ENCODE measurements at places on chromosomes 5 and 9.

DNA sequence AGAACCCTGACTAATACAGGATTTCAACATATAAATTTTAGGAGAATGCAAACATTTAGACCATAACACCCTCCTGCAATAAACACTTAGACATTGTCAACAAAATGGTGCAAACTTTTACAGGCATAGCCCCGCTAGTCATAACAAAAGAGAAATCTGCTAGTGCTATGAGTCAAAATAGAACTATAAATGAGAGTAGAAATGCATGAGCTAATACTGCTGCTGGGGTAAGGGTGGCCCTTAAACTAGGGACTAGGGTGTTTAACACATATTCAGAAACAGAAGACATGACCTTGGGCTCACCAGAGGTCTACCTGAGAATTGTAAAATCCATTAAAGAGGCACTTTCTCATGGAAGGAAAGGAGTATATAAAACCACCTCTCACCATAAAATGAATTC lies 131.6 kb downstream of the TLR4 start:
- no peak for DNase-seq

GRCh38 chr9:85401998-85402397 lies 339.8 kb downstream of the AGTPBP1 start:
- DNase-seq = no peak

DNA sequence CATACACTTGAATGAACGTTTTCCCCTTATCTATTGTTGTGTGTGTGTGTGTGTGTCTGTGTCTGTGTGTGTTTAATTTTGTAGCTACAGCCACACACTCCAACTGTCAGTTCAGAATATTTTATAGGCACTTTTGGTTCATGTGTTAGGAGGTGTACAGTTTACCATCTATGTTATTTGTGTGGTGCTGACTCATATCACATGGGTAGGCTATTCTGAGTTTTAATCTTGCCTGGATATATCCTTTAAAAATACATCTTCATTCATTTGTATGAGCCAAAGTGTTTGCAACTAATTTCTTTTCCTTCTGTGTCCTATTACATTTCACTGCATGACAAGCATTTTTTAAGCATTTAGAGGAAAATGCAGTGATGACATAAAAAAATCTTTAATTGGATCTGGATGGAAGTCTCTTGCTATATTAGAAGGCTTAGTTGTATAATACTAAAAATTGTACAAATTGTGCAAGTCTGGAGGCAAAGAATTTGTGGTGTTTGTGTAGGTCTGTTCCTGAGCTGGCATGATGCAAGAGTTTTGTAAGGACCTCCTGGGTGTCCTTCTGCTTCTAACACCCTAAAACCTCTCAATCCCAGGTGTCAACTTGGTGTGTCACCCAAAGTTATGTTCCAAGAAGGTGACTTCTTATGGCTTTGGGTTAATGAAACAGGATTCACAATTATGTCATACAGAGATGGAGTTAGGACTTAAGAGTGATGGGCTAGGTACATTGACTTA lies 52.4 kb upstream of the HMHB1 start:
- no peak for DNase-seq

DNA sequence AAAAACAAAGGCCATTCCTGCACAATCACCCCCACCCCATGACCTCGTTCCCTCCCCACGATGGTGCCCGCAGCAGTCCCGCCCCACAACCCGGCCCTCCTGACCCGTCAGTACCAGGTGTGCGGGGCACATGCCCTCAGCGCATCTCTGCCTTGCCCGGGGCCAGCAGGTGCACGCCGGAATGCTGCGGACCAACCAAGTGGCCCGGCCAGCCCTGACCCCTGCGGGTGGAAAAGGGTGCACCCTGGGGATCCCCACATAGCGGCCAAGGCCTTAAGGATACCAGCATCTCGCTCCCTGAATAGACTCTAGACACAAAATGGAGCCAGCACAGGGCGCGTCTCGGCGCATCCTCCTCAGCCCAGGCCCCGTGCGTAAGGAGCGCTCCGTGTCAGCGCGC lies 6.0 kb downstream of the SFXN1 start:
- no peak for DNase-seq

DNA sequence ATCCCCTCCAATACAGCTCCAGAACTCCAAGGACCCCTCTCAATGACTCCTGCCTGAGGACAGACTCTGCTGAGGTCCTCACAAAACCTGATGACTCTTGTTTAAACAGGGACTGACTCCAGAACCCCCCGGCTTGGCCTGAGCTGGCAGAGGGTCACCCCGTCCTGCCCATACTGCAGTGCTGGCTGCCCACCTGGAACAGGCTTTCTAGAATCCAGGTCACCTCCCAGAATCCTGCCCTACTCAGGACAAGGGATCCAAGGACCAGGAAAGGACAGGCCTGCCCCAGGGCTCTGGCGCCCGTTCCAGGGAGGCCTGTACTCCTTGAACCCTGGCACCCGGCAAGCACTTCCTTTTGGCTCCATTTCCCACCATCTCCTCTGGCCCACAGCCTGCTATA lies 22.2 kb downstream of the RALGDS start:
- DNase-seq = no peak

DNA sequence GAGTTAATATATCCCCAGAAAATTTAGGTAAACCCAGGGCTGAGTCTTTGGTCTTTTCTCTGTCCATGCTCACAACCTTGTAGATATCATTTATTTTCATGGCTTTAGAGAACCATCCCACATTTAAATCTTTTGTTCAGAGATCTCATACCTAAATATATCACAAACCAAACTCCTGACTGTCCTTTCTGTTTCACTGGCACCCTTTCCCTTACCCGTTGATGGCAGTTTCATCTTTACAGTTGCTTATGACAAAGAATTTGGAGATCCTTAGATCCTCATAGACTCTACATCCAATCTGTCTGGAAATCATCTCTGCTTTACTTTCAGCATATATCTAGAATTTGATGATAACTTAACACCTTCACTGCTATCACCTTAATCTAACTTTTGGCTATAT lies 19.2 kb downstream of the RNF180 start:
- no peak for DNase-seq

- DNase-seq = no peak
Measured at GRCh38 chr9:94908583-94909249, 182.2 kb downstream of the AOPEP start.

- no peak for DNase-seq
Measured at GRCh38 chr5:155562158-155562557, 548.6 kb downstream of the KIF4B start.

GRCh38 chr5:170499621-170500020 lies 4.2 kb upstream of the KCNIP1 start:
- DNase-seq = no peak

DNA sequence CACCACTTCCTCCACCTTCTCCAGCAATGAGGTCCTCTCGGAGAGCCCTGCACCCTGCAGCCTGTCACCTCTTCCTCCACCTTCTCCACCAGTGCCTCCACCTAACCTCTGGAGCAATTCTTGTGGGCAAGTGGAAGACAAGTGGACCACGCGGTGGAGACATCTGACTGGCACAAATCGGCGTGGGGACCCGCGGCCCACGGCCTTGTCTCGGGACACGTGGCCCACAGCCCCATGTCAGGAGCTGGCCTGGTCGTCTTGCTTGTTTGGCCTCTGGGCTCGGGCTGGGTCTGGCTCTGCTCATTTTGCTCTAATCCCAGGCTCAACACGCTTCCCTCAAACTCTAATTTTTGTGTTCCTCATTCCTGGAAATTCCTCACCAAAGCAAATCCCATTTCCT lies 393.1 kb upstream of the IRX1 start:
- no peak for DNase-seq

- no peak for DNase-seq
Measured at GRCh38 chr5:80193401-80193800, 62.4 kb downstream of the SERINC5 start.

DNA sequence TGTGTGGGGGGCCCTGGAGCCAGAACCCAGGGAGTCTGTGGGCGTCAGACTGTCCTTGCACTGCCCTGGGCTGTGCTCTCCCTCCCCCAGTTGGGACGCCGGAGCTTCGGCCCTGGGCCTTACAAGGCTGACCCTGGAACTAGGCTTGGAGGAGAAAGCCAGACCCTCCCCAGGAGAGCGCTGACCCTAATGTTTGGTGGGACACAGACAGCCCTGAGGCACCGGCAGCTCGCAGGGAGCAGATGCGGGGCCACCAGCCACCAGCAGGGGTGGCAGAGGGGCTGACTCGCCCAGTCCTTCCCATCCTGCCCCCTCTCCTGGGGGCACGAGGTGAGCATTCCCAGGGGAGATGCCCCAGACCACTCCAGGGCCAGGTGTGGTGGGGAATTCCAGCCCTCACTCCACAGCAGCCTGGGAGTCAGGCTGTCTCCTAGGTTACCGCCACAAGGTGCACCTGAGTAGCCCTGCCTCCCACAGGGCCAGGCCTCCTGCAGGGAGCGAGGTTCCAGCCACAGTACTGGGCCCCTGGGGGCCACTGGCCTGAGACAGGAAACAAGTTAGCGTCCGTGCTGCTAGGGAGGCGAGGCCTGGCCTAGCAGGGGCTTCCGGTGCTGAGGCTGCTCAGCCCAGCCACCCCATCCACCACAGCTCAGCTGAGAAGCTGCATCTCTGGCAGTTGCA lies 134.6 kb downstream of the OLFM1 start:
- no peak for DNase-seq

DNA sequence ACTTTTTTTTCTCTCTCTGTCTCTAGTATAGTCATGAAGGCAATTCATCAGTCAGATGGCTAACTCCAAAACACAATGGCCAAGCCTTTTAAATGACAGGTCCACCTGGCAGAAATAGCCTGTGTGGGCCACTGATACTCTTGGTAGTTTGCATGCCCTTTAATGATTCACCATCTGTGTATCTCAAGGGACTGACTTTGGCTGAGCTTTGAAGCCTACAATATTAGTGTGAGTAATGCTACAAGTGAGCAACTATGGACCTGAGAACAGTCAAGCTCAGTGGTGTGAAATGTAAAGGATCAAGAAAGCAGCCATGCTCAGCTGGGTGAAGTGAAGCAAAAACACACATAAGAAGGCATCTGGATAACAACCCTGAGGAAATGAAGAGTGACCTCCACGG lies 506.9 kb downstream of the TLE1 start:
- no peak for DNase-seq

GRCh38 chr5:150339165-150339564 lies 18.3 kb upstream of the TCOF1 start:
- DNase-seq = no peak

DNA sequence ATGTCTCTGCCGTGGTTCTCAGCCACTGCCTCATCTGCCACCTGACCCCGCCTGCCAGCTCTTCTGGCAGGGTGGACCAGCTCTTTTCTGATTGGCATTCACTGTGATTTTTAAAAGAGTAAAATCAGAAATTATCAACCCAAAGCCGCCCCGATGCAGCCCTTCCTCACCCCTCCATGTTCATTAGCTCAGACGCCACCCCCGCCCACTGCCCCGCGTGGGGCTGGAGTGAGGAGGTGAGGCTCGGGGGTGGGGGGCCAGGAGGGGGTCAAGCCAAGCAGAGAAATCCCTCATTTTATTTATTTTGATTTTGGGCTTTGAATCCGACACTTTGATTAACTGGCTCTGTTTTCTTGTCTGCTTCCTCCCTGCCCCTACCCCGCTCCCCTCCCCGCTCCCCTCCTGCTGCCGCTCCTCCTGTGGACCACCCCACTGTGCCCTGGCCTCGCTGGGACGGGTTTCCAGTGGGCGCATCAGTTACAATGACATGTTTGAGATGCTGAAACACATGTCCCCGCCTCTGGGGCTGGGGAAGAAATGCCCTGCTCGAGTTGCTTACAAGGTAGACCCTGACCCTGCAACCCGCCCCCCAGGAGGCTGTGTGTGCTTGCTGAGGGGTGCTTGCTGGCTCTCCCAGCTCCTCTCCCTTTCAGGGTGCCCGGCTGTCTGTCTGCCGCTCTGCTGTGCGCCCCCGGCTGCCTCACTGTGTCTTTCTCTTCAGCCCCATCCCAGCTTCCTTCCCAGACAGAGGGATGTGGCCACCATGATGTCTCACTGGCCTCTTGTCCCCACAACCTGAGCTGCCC lies 224.9 kb downstream of the CACNA1B start:
- no peak for DNase-seq

GRCh38 chr5:67246108-67246507 lies 49.5 kb upstream of the CD180 start:
- DNase-seq = no peak

GRCh38 chr5:103646698-103647614 lies 84.4 kb upstream of the NUDT12 start:
- DNase-seq = no peak

DNA sequence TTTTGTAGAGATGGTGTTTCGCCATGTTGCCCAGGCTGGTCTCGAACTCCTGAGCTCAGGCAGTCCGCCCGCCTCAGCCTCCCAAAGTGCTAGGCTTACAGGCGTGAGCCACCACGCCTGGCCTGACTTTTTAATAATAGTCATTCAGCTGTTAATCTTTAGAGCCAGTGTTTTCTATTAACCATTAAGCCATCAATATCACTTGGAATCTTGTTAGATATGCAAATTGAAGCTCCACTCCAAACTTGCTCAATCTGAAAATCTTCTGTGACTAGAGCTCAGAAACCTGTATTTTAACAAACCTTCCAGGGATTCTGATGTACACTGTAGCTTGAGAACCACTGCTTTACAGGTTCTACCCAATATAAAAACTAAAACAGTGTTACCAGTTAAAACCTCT lies 113.5 kb downstream of the CDC42SE2 start:
- DNase-seq = no peak

DNA sequence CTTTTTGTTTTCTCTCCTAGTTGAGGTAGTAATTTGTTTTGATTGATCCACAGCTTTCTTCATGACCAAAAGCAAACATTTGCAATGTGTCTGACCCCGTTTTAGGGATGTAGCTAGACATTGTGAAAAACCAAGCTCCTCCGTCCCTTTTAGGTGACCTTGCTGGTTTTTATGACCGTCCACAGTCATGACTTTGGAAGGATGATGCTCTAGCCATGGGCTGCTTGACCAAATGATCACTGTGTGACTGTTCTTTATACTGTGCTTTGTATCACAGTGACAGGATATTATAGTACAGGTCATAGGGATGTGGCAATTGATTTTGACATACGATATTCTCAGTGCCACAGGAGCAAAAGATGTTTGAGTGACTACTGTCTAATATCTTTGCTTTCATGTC lies 54.4 kb downstream of the KCNN2 start:
- DNase-seq = no peak

DNA sequence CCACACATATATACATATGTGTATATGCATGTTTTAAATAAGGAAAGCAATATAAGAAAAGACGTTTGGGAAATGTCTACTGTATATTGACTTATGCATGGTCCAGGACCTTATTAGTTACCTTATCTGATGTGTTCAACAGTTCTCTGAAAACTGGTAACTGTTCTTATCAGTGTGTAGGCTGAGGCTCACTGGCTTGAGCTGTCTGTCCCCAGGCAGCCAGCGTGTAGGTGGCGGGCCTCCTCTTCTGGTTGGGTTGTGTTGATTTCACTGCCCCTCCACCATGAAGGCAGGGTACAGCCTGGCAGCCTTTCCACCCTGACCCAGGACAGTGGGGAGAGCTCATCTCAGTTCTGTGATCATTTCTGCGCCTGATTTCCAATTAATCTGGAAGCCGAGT lies 38.7 kb upstream of the SEMA4D start:
- DNase-seq = no peak

DNA sequence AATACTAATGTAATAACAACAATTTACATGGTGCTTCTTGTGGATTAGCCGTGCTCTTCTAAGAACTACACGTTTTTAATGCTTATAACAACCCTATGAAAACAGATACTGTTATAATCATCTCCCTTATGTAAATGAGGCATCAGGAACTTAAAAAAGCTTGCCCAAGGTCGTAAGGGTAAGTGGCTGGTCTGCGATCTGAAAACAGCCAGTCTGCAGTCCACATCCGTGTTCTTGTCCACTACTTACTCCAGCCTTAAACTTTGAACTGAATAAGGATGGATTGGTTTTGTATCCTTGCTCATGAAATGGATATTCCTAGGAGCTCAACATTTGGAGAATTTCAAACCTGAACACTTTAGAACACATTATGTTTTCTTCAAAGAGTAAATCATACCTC lies 26.7 kb downstream of the PAM start:
- DNase-seq = no peak

Measured in SIG-M5 (cell line).